ENCODE measurements at places on chromosomes 7 and 10.

DNA sequence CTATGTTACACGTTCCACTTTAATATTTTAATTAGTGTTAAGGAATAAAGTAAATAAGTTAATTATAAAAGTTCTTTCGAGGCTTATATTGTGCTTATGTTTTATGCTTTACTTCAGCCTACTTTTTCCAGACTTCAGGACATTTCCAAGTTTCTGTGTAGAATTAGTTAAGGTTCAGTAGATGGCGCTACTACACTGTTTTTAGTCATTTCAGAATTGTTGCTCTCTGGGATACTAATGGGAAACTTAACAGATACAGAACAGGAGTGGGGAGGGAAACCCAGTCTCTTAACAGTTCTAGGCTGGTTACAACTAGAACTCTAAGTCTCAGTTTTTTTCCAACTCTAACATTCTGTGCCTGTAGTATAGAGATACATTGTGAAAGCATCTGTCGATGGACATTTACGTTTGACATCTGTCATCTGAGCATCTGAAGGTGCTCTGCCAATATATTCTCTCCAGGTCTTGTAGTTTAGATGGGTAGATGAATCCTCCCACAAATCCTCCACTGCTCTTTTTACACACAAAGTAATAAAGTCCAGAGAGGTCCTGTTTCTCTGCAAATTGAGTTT is 56.8 kb upstream of the FAM171A1 start:
- DNase-seq, result no peak

- DNase-seq, result no peak
Observed at GRCh38 chr7:139441961-139442360, 41.5 kb downstream of the KLRG2 start.

GRCh38 chr7:14228341-14228740 is 238.9 kb upstream of the ETV1 start:
- DNase-seq, result no peak

- DNase-seq, result no peak
Observed at GRCh38 chr7:132836746-132837145, 245.1 kb downstream of the CHCHD3 start.

GRCh38 chr10:34585422-34586112 is 229.5 kb downstream of the PARD3 start:
- no peak for DNase-seq

GRCh38 chr10:19578571-19578970 is 237.7 kb upstream of the PLXDC2 start:
- no peak for DNase-seq

GRCh38 chr10:124063750-124064603 is 29.4 kb downstream of the CHST15 start:
- no peak for DNase-seq

DNA sequence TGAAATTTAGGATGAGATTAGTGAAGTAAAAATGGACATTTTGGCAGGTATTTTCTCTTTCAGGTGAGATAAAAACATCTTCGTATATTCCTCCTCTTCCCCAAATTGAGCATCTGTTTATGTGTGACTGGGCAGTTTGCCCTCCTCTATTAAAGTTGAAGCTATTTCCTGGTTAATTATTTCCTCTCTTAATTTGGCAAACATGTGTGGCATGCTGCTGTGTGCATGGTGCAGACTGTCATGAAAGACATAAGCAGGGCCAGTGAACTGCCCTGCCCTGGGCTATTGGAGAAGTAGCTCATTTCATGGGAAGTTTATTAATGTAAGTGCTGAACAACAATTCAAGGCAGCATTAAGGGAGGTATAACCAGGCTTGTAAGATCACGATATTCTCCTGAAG is 52.6 kb downstream of the EVX1 start:
- no peak for DNase-seq

DNA sequence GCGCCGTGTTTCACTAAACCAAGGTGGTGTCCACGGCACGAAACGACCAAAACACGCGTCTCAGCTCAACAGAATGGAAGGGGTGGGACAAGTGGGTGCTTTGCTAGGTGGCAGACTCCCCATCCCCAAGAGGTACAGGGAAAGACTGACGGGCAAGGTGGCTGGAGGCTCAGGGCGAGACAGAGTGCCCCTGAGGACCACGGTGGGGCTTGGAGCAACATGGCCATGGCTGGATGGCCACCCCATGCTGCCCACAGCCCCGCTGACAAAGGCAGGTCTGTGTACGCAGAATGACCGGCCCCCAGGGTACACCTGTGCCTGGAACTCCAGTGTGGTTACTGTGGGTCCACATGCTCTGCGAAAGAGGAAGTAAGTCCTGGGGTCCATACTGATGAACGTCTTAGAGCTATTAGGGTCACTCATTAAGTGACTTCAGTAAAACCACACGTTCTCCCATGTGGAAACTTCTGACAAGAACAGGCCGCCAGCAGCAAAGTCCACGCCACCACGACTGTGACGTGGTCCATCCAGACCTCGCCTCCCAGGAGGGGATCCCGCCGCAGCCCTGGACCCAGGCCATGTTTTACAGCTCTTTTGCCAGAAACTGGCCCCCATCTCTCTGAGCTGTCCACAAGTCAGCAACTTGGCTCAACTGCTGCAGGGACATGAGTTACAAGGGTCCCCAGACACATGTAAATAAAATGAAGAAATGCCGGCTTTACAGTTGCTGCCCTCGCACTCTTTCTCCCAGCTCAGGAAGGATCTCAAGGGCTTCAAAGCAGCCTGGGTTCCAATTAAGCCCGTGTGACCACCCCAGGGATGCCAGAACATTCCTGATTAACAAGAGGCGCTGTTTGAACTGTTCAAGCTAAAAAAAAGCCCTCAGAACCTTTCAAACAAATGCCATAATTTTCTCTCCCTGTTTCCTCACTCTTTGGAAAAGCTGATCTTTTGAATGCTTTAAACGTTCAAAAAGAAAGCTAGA is 66.8 kb downstream of the MAD1L1 start:
- DNase-seq, result no peak

- no peak for DNase-seq
Observed at GRCh38 chr7:2687881-2688318, at the start of gene AMZ1. Gene AMZ1, plus strand, starts transcription at chr7:2688202. Its CDS starts 12,250 bp downstream, at chr7:2700452.

DNA sequence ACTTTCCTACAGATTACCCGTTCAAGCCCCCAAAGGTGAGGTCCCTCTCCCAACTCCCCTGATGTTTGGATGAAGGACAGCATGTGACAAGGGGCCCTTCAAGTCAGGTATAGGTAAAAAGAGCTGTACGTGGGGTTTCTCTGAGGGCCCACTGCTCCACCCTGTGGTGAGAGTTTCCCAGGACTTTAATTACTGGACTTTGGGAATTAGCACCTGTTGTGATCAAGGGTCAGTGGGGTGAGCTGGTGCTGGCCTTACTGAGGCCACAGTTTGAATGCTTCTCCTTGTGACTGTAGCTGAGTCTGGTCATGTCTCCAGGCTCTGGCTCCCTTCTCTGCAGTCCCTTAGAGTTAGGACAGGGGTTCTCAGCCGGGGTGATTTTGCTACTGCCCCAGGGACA is 16.8 kb downstream of the UBE2D4 start:
- no peak for DNase-seq

GRCh38 chr7:29370531-29371314 is 176.1 kb downstream of the CHN2 start:
- DNase-seq, result no peak

GRCh38 chr10:36526033-36526432 is 599.4 kb upstream of the ANKRD30A start:
- no peak for DNase-seq

DNA sequence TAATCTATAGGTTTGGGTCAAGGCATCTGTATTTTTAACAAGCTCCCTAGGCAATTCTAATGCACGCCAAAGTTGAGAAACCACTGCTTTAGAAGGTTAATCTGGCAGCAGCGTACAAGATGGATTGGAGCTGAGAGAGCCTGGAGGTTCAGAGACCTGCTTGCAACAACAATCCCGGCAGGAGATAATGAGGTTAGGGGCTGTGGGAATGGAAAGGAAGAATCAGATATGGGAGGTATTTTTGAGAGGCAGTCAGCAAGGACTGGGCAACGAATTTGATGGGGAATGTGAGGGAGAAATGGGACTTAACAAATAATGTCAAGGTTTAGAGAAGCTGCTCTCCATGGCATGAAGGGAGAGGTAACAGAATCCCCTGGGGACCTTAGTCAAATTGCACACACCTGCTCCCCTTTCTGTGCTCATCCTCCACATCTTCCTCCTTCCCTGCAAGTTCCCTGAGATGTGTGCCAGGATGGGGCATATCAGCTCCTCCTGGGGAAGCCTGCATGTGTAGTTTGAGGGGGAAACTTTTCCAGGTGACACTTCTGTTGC is 731.0 kb upstream of the GALNT17 start:
- DNase-seq, result no peak

DNA sequence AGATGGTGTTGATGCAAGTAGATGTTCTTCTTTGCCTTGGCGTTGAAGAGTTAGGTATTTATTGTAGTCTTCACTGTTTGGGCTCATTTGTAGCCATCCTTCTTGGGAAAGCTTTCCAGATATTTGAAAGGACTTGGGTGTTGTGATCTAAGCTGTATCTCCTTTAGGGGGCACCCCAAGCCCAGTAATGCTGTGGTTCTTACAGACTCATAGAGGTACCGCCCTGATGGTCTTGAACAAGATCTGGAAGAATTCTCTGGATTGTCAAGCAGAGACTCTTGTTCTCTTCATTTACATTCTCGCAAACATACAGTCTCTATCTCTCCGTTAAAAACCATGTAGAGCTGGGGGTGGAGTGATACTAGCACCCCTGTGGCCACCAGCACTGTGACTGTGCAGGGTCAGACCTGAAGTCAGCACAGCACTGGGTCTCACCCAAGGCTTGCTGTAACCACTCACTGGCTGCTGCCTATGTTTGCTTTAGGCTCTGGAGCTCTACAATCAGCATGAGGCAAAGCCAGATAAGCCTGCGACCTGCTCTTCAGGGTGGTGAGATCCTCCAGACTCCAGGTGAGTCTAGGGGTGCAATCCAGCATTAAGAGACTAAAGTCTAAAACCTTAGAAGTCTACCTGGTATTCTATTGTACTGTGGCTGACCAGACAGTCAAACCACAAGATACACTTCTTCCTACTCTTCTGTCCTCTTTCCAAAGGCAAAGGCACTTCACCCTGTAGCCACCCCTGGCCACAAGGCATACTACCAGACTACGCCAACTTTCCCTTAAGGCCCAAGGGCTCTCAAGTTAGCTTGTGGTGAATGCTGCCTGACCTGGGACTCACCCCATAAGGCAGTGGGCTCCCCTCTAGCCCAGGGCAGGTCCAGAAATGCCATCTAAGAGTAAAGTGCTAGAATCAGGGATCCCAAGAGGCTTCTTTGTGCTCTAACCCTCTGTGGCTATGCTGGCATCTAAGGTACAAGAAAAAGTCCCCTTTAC is 209.7 kb upstream of the TMEM196 start:
- no peak for DNase-seq

GRCh38 chr7:76051840-76052239 is 3.9 kb downstream of the MDH2 start:
- DNase-seq, result no peak

GRCh38 chr10:129035052-129035827 is 431.8 kb upstream of the MGMT start:
- DNase-seq, result no peak

- no peak for DNase-seq
Observed at GRCh38 chr10:34758447-34758996, 56.6 kb downstream of the PARD3 start.

DNA sequence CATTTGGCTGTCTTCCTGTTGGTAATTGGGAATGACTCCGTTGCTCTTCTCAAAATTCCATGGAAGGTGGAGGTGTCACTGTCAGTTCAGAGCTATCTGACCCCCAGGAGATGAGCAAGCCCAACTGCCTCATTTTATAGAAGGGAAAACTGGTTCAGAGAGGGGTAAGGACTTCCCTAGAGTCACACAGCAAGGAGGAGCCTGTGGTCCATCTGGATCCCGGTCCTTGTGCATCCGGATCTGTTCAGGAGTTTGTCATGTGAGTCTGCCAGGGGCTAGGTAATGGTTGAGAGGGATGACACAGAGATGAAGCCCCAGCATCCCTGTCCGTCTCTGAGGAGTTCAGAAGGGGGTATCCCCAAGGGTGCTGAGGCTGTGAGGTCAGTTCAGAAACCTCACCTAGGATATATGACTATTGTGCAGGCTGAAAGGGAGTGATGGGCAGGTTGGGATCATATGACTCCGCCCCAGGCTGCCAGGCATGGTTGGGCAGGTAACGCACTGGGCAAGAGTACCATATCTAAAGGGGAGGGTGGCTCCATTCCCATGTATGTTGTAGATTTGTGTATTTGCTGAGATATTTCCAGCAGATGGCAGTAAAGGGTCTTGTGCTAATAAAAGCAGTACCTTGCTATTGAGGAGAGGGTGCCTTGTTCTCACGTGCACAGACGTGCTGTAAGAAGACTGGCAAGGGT is 16.0 kb upstream of the SLC29A3 start:
- no peak for DNase-seq

DNA sequence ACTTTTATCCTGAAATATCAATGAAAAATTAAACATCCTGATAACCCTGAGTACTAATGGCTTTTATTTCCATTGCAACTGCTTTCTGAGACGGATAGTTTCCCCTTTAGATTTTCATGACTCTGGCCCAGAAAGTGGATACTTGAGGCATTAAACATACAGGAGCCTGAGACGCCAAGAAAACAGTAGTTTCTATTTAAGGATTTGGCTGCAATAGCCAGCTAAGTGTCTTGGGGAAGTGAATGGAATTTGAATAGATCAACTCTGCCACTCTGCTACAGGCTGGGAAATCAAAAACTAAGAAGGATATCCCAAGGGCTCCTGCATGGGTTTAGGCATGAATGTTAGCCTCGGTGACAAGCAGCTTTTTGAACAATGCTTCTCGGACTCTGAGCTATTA is 24.7 kb upstream of the GPAM start:
- DNase-seq, result no peak

GRCh38 chr7:98802781-98803110 is 67.1 kb downstream of the TMEM130 start:
- no peak for DNase-seq

Data from occipital lobe (tissue), 3 donors.